Ascending aorta (tissue), 2 donors: ENCODE measurements at places on chromosomes 13 and 19. TPM values are rescaled to one million over a fixed set of nuclear protein-coding genes. Genes with fewer than 3 reads are reported as not detected.

GRCh38 chr19:4233282-4233853 lies 4.0 kb downstream of the EBI3 start:
- DNase-seq, result no peak

GRCh38 chr19:44055870-44056269 lies 4.0 kb downstream of the ZNF223 start:
- DNase-seq, result no peak

DNA sequence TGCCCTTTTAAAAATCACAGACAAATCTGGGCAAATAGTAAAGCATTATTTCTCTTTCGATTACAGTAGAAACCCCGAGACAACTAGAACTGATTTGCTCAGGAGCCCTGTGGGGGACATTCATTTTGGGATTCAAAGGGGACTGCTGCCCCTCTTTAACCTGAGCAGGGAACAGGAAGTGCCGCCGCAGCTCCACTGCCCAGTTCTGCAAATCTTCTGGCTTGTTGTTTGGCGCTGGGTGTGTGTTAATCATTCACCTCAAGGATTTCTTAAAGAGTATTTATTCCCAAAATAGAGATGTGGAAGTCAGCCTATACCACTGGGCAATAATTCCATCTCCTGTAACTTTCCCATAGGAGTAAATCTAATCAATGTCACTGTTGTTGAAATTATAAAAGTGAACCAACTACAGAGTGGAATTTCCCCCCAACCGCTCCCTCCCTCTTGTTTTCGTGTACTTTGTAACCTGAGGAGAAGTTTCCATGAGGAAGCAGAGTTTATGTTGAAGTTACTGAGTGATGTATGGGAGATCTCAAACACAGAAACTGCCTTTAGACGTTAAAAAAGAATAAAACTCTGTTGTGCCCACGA lies 515.8 kb downstream of the KLF12 start:
- no peak for DNase-seq

GRCh38 chr19:480016-480855 lies 16.1 kb upstream of the MADCAM1 start:
- no peak for DNase-seq

DNA sequence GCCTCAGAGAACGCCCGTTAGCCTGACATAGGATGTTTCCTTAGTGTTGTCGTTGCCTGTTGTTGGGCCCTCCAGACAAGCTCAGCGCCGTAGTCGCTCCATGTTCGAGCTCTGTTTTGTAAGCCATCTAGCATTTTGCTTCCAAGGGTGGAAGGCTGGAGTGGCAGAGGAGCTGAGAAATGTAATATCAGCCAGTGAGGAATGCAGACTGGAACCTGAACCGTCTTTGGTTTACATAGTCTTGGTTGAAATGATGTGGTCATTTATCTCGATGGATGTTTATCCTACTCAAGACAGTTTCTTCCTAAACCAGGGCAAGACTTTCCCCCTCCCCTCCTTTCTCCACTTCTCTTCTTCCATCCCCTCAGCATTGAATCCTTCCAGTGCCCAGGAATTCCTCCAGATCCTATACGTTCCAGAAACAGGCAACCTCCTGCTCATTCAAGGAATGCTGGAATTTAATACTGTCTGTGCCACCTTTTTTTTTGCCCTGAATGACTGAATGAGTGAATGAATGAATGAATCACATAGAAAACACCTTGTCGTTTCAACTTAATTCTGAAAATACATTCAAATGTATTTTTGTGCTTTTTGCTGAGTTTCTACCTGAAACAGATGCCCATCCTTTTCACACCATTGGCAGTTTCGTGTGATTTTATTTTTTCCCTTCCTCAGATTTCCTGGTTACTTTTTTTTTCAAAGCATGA lies 109.5 kb upstream of the MBNL2 start:
- DNase-seq, result no peak

DNA sequence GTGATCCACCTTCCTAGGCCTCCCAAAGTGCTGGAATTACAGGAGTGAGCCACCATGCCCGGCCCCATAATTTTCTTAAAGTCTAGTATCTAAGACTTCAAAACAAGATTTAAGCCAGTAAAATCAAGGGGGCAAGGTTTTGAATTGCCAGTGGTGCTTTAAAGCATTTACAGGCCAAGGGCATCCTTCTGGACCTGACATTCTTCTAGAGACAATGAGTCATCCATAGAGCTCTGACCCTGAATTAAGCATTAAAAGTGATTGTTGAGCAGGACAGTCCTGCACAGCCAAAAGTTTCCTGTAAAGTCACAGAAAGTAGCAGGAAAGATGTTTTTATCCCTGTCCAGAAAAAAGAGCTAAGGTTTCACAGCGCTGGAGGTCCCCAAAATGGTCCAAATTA lies 50.9 kb upstream of the ATP12A start:
- no peak for DNase-seq

GRCh38 chr13:114110091-114110829 lies 22.2 kb downstream of the RASA3 start:
- peak; percentile 69 for DNase-seq

- no peak for DNase-seq
Observed at GRCh38 chr13:75839406-75839805, 203.3 kb downstream of the LMO7 start.

DNA sequence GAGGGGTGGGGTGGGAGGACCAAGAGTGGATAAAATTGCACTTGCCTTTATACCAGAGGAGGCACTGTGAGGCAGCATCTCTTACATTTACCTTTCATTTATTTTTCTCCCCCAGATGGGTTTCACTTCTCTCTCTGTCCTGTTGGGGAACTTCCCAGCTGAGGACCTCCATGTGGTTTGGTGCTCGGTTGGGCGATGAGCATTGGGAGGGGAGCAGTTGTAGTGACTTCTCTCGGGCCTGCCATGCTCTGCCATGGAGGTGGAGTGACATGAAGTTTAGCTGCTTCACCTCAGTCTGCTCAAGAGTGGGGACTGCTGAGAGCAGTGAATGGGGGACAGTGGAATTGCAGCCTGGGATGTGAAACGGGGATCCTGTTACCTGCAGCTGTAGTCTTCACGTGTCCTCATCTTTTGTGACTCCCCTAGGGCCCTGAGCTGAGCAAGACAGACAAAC lies 23.1 kb upstream of the CXCL17 start:
- DNase-seq, result no peak

GRCh38 chr13:88617176-88617575 lies 946.0 kb downstream of the SLITRK5 start:
- no peak for DNase-seq

DNA sequence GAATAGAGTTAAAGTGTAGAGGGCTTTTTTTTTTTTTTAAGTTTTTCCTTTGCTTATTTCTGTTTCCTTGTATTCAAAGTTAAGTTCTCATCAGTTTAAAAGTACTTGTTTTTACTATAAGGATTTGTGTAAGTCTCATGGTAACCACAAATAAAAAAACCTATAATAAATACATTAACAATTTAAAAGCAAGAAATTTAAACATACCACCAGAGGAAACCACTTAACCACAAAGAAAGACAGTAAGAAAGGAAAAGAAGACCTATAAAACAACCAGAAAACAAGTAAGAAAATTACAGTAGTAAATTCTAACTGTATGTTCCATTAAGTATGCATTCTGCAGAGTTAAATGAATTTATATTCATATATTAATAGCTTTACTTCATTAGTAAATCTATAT lies 999.1 kb upstream of the ATXN8OS start:
- no peak for DNase-seq

- no peak for DNase-seq
Observed at GRCh38 chr13:68473834-68474326, 1243.7 kb upstream of the PCDH9 start.

GRCh38 chr19:54430306-54431254 lies 15.3 kb downstream of the TTYH1 start:
- no peak for DNase-seq

Gene PSG2
- not detected for total RNA-seq

Gene B3GLCT
- 8.8 TPM for total RNA-seq

Gene CATSPERD
- total RNA-seq, result not detected

Gene SELENOV
- not detected for total RNA-seq

Gene ZNF136
- 1.9 TPM for total RNA-seq

Gene ELOF1
- 28.9 TPM for total RNA-seq

Gene PTH2
- total RNA-seq, result not detected
